ENCODE measurements at places on chromosomes 16 and 17. TPM values are rescaled to one million over a fixed set of nuclear protein-coding genes. Genes with fewer than 3 reads are reported as not detected.

The KRTAP4-1 gene
- total RNA-seq, result not detected

The LDHD gene
- total RNA-seq, result 0.65 TPM

The SP6 gene
- 1.4 TPM for total RNA-seq

The SRL gene
- 0.09 TPM for total RNA-seq

The DNAI2 gene
- not detected for total RNA-seq

The CCL14 gene
- 12.5 TPM for total RNA-seq

The TRAF4 gene
- total RNA-seq, result 21.0 TPM

The TBC1D3I gene
- not detected for total RNA-seq

The MARCHF10 gene
- under 0.01 TPM for total RNA-seq

The DLX3 gene
- not detected for total RNA-seq

The ABCA5 gene
- 21.0 TPM for total RNA-seq

The ADAD2 gene
- not detected for total RNA-seq

The ASPA gene
- total RNA-seq, result not detected

The CPHXL2 gene
- total RNA-seq, result not detected

The ERN2 gene
- total RNA-seq, result not detected

The CCL2 gene
- 53.9 TPM for total RNA-seq

The STAT5A gene
- total RNA-seq, result 56.0 TPM

The PEMT gene
- 17.7 TPM for total RNA-seq

The WFIKKN1 gene
- under 0.01 TPM for total RNA-seq

The ACBD4 gene
- total RNA-seq, result 2.8 TPM

The PRPSAP1 gene
- total RNA-seq, result 98.3 TPM

The BCKDK gene
- 9.5 TPM for total RNA-seq

The MAP2K3 gene
- total RNA-seq, result 12.8 TPM

The MT1E gene
- 25.5 TPM for total RNA-seq

The DNAH9 gene
- not detected for total RNA-seq

The GAST gene
- not detected for total RNA-seq

The CD19 gene
- total RNA-seq, result not detected

The HS3ST3B1 gene
- 0.43 TPM for total RNA-seq

The PLA2G10 gene
- not detected for total RNA-seq

The ANKRD40CL gene
- not detected for total RNA-seq

The KRTAP1-1 gene
- total RNA-seq, result not detected

The OR1F1 gene
- not detected for total RNA-seq

The GAS7 gene
- 9.5 TPM for total RNA-seq

The OSGIN1 gene
- 0.69 TPM for total RNA-seq

The RNF213 gene
- 79.5 TPM for total RNA-seq

The MBTPS1 gene
- 94.1 TPM for total RNA-seq

The IL17C gene
- not detected for total RNA-seq

The SPNS2 gene
- 59.2 TPM for total RNA-seq

The SLC6A2 gene
- total RNA-seq, result 0.11 TPM

The PKMYT1 gene
- total RNA-seq, result 0.60 TPM

The COL1A1 gene
- 49.2 TPM for total RNA-seq

The FNDC8 gene
- total RNA-seq, result not detected

The CDH5 gene
- 335 TPM for total RNA-seq

The TNS4 gene
- not detected for total RNA-seq

The NME3 gene
- 44.9 TPM for total RNA-seq

The HOXB8 gene
- total RNA-seq, result 1.7 TPM

The CCR7 gene
- not detected for total RNA-seq
